ENCODE measurements at places on chromosomes 5 and 9.
A peak's percentile ranks its signal among the peaks of the same experiment; 100 is the strongest.

- peak; percentile 55 for DNase-seq
Measured at GRCh38 chr5:170159101-170159698, 53.5 kb downstream of the FOXI1 start.

- DNase-seq: no peak
Measured at GRCh38 chr5:125703616-125704015, 719.6 kb upstream of the GRAMD2B start.

DNA sequence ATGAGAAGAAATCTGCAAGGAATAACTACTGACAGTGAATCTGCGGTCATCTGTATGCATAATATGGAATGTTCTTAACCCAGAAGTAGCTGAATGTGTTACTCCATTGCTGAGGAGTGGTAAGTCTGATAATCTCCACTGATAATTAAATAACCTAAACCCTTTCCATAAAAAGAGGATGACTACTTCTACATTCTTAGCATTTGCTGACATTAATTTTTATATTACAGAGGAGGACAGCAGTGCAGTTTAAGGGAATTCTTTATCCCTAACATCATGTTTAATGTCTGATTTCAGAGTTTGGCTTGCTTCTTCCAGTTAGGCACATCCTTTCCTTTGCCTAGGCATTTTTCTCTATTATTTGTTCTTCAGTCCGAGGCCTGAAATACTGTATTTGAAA is 52.2 kb downstream of the CDC42SE2 start:
- DNase-seq: no peak

DNA sequence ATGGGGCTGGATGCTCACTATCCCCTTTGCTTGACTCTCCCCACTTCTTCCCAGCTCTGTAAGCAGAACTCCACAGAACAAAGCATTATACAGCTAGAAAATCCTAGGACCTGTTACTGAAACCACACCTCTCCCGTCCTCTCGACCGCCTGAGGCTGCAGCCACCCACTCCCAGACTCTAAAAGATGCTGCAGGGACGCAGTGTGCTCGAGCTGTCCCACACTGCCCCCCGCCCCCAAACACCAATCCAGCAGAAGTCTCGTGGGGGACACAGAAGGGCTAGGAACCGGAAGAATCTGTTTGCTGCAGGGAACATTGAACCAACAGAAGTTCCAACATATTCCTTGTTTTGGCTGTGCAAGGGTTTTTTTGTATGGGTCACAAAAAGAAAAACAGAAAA is 7.6 kb downstream of the CAMK2A start:
- DNase-seq: no peak

- no peak for DNase-seq
Measured at GRCh38 chr9:78439866-78440830, 143.2 kb downstream of the PSAT1 start.

- DNase-seq: no peak
Measured at GRCh38 chr9:86062845-86063693, 36.3 kb downstream of the GOLM1 start.

DNA sequence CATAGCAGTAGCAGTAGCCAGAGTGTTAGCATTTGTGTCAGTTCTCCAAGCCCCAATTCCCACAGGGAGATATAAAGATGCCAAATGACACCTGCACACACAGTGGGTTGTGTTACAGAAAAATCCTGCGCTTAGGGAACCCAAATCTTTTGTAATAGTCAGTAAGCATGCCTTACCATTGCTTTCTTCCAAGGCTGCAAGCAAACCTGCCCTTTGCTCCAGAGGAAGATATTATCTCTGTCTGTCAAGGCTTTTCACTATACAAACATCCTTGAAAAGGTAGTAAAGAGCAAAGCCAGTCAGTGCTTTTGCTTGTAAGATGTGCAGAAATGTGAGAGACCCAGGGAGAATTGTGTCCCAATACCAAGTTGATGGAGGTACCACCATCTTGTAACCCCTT is 2.9 kb downstream of the ANKDD1B start:
- DNase-seq: no peak

Data from SW 1271 (cell line).